ENCODE measurements at places on chromosomes 11 and 22. TPM values are rescaled to one million over a fixed set of nuclear protein-coding genes. Genes with fewer than 3 reads are reported as not detected.
A peak's percentile ranks its signal among the peaks of the same experiment; 100 is the strongest.

The TRIM64 gene
- not detected for total RNA-seq

The JHY gene
- 13.6 TPM for total RNA-seq

GRCh38 chr22:49148895-49149418 is 678.7 kb downstream of the BRD1 start:
- DNase-seq: no peak

- DNase-seq: no peak
Observed at GRCh38 chr11:111372538-111372937, 6.5 kb downstream of the POU2AF1 start.

DNA sequence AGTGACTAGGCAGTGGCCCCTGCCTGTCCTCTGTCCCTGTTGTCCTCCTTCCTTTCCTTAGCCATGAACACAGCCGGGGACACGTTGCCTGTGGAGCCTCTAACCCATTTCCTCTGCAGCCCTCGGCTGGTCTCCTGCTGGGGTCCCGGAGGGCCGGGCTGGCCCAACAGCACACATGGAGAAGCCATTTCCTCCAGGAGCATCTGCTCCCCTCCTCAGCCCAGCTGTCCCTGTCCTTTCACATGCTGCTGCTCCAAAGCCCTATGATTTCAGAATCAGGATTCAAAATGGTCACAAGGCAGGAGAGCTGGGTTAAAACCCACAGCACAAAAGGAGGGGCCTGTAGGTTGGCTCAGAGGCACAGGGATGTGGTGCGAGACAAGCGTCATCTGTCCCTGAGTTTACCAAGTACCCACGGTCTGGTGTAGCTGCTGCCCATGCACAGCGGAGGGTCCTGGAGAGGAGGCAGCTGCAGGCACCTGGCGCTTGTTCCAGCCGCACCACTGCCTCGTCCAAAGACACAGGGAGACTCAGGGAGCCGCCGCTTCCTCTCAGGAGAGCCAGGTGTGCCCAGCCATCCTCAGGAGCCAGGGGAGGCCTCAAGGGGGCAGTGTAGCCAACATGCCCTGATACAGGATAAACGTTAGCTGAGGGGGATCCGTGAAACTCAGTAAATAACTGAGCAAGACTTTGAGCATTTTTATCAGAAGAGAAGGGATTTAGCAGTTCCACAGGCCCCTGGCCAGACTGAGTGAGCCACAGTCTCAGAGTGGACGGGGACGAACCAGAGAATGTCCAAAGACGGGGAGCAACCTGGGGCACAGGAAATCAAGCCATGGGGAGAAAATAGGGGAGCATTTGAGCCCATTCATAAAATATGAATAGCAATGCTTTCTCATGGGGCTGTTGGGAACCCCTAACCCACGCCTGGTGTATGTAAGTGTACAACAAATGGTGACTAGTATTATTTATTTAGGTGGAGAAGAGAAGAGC is 3.9 kb upstream of the VSIG10L2 start:
- DNase-seq: no peak

DNA sequence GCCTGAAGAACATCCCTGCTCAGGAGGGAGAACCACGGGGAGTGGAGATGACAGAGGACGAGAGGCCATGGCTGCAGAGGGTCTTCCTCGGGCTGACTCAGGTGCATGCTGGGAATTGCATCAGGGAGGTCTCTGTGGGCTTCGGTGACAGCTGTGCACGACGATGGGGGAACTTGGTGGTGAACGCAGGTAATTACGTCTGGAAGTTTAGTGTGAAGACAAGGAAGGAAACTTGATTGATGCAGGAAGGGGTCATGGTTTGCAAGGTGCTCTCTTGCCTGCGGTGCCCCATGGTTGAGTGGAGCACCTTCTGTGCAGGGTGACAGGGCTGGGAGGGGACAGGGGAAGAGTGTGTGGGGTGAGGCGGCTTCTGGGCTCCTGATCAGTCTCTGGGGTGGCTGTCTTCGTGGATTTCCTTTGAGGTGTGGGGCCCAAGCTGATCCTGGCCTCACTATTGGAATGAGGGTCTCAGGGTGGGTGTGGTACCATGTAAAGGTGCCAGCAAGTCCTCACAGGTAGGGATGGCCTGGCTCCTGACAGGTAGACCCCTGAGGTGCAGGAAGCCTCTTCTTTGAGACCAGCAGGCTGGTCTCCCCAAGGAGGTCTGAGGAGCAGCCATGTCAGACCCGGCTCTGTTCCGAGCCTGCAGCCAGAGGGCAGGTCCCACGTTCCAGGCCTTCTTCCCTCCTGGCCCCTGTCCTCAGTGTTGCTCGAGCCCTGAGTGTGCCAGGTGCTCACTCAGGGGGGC is 1020.1 kb downstream of the TBC1D22A start:
- DNase-seq: peak; percentile 46

Data from kidney (tissue), 22 donors.